ENCODE measurements at places on chromosomes 11 and 22. TPM values are rescaled to one million over a fixed set of nuclear protein-coding genes. Genes with fewer than 3 reads are reported as not detected.
A peak's percentile ranks its signal among the peaks of the same experiment; 100 is the strongest.

GRCh38 chr11:87187076-87187475, 149.3 kb downstream of the TMEM135 start:
- H3K27ac ChIP-seq: no peak overlapping the region
- H3K27me3 ChIP-seq: no peaks in the 10 kb centered on the region
- H3K4me3 ChIP-seq: no peak overlapping the region
- DNase-seq: no peak

Gene UBQLNL
- under 0.01 TPM for total RNA-seq

Gene OR52N5
- total RNA-seq: not detected

GRCh38 chr11:73566977-73567755, 30.7 kb downstream of the FAM168A start:
- H3K4me1 ChIP-seq: peaks cover 2% of the 10 kb centered on the region
- no peak for DNase-seq
- no peak overlapping the region for H3K27ac ChIP-seq
- no peaks in the 10 kb centered on the region for H3K27me3 ChIP-seq
- H3K4me3 ChIP-seq: no peak overlapping the region

DNA sequence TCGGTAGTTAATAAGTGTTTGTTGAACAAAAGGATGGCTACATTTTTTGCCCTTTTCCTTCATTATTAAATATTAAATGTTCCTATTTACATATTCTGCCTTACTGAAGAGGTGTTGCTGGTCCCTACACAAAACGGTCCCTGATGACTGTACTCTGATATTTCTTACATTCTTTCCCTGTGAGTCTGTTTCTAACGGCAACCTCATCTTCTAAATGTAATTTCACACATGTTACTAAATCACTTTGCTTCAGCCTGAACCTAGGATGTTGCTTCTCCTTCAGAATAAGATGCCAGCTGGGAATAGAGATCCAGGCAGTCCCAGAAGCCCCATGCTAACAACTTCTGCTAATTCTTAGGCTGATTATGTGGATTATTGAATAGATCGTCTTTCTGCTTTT, 50.3 kb downstream of the SPON1 start:
- no peaks in the 10 kb centered on the region for H3K27me3 ChIP-seq
- H3K4me3 ChIP-seq: no peak overlapping the region
- no peaks in the 10 kb centered on the region for H3K36me3 ChIP-seq
- peaks cover 6% of the 10 kb centered on the region for H3K4me1 ChIP-seq
- peak overlapping the region; percentile 48 for H3K27ac ChIP-seq

Gene ATG16L2
- 8.8 TPM for total RNA-seq

GRCh38 chr22:42627981-42628380, 12.4 kb downstream of the ATP5MGL start:
- H3K4me1 ChIP-seq: no peaks in the 10 kb centered on the region
- H3K27ac ChIP-seq: no peak overlapping the region
- peaks cover 48% of the 10 kb centered on the region for H3K36me3 ChIP-seq
- H3K27me3 ChIP-seq: no peaks in the 10 kb centered on the region
- no peak for DNase-seq

Gene SEPTIN3
- total RNA-seq: 0.33 TPM

Gene C11orf86
- not detected for total RNA-seq

Gene TEF
- total RNA-seq: 14.9 TPM

Gene CDHR5
- not detected for total RNA-seq

- H3K4me3 ChIP-seq: no peak overlapping the region
- no peak overlapping the region for H3K27ac ChIP-seq
- H3K27me3 ChIP-seq: no peaks in the 10 kb centered on the region
- H3K36me3 ChIP-seq: no peaks in the 10 kb centered on the region
- peaks cover 15% of the 10 kb centered on the region for H3K4me1 ChIP-seq
These were observed 48.0 kb downstream of the RCN1 start for GRCh38 chr11:32138902-32139301.

Gene DRD2
- total RNA-seq: not detected

DNA sequence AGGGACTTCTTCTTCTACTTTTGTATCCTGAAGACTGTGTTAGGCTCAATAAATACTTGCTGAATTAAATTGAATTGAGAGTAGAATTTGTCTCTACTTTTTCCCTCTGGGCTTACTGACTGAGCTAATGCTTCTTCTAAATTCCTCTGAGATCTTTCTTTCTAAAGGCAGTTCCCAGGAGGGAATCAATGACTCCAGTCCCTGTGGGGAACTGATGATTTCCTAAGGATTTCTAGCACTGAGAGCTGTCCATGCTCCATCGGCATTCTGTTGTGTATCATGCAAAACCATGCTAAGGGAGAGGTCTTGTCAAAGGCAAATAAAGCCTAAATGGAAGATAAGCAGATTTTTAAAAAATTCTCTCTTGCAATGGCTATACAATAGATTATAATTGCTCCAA, 148.8 kb upstream of the KIRREL3 start:
- DNase-seq: no peak
- no peaks in the 10 kb centered on the region for H3K27me3 ChIP-seq
- H3K4me1 ChIP-seq: no peaks in the 10 kb centered on the region
- H3K36me3 ChIP-seq: no peaks in the 10 kb centered on the region
- H3K4me3 ChIP-seq: no peak overlapping the region

GRCh38 chr11:35812828-35813227, 131.0 kb upstream of the LDLRAD3 start:
- no peaks in the 10 kb centered on the region for H3K4me1 ChIP-seq
- H3K27me3 ChIP-seq: no peaks in the 10 kb centered on the region
- peak; percentile 34 for DNase-seq
- H3K27ac ChIP-seq: no peak overlapping the region
- peaks cover 2% of the 10 kb centered on the region for H3K36me3 ChIP-seq

DNA sequence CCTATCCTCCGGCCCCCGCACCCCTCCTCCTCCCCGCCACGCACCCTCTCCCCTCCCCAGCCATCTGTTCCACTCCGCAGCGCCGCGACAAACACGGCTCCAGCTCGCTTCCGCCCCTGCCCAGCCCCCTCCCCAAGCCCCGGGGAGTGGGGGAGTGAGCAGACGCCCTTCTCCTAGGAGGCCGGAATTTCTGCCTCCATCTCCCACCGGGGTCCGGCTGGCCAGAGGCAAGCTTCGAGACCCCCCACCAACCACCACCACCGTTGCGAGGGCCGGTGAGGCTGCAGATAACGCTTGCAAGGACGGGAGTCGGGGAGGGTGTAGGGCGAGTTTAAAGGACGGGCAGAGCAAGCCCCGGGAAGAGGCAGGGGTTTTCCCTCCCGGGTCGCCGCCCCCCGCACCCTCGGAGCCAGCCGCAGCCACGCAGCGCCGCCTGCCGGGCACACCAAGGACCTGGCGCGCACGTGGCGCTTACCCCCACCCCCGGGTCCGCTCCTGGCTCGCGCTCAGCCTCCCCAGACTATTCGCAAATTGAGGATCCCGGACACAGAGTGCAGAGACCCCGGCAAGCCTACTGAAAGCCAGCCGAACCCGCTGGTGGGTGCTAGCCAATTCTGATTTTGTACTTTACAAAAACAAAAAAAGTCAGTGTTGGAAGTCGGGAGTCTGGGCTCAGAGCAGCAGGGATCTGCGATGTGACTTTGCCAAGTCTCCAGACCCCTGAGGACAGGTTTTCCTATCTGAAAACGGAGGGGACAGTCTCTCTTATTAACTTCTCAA, 22.6 kb downstream of the RTN4RL2 start:
- no peak overlapping the region for H3K27ac ChIP-seq
- H3K4me3 ChIP-seq: no peak overlapping the region
- H3K36me3 ChIP-seq: no peaks in the 10 kb centered on the region
- no peak for DNase-seq
- H3K4me1 ChIP-seq: no peaks in the 10 kb centered on the region

DNA sequence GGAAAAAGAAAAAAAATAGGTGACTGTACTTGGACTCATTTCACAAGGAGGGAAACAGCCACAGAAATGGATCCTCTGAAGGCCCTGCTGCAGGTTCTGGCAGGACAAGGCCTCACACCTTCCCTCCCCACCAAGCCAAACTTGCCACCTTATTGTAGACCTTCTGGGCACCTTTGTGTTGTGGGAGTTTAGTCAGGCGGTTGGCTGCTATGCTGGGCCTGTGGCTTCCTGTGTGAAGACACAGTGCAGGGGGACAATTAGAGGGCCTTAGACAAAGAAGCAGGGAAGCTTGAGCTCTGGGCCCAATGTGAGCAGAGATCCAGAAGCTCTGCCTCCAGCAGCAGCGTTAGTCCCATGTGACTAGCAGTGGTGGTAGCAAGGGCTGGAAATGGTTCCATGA, 4.2 kb downstream of the RAB1B start:
- DNase-seq: no peak
- H3K36me3 ChIP-seq: peaks cover 32% of the 10 kb centered on the region

Gene CRYBA4
- not detected for total RNA-seq

Gene SHISAL1
- 3.5 TPM for total RNA-seq

GRCh38 chr11:61635787-61636186, 44.4 kb upstream of the DAGLA start:
- H3K27me3 ChIP-seq: no peaks in the 10 kb centered on the region
- H3K4me3 ChIP-seq: no peak overlapping the region
- H3K27ac ChIP-seq: no peak overlapping the region
- H3K4me1 ChIP-seq: no peaks in the 10 kb centered on the region
- H3K36me3 ChIP-seq: no peaks in the 10 kb centered on the region

GRCh38 chr11:30310623-30311022, 12.3 kb upstream of the ARL14EP start:
- H3K4me3 ChIP-seq: no peak overlapping the region
- H3K27ac ChIP-seq: no peak overlapping the region
- no peak for DNase-seq
- no peaks in the 10 kb centered on the region for H3K27me3 ChIP-seq
- H3K36me3 ChIP-seq: no peaks in the 10 kb centered on the region
- H3K4me1 ChIP-seq: no peaks in the 10 kb centered on the region

Gene MB
- total RNA-seq: not detected
